ENCODE measurements at places on chromosomes 13 and 19.

- DNase-seq = peak; percentile 59
Observed at GRCh38 chr13:40665126-40666044, 1.1 kb downstream of the FOXO1 start.

DNA sequence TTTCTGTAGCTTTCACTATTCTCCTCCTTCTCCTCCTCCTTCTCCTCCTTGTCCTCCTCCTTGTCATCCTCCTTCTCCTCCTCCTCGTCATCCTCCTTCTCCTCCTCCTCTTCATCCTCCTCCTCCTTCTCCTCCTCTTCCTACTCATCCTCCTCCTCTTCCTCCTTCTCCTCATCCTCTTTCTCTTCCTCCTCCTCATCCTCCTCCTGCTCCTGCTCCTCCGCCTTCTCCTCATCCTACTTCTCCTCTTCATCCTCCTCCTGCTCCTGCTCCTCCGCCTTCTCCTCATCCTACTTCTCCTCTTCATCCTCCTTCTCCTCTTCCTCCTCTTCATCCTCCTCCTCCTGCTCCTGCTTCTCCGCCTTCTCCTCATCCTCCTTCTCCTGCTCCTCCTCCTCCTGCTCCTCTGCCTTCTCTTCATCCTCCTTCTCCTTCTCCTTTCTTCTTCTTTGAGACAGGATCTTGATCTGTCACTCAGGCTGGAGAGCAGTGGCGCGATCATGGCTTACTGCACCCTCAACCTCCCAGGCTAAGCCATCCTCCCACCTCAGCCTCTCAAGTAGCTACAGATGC lies 36.3 kb downstream of the TRPM4 start:
- DNase-seq = no peak

DNA sequence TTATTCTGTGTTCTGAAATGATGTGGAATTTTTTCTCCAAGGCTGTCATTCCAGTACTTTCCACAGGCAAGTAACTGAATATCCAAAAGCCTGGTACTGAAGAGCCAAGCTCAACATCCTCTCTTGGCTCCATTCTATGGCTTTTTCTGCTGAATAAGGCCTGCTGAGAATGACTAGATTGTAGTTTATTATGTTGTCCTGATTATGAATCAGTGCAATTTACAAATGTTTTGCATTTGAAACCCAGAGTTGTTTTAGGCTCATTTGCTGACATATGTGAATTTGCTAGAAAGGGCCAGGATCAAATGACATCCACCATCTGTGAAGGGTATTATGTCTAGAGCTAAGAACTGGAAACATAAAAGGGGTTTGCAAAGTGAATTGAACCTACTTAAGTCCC lies 596.6 kb downstream of the KCTD12 start:
- DNase-seq = no peak

DNA sequence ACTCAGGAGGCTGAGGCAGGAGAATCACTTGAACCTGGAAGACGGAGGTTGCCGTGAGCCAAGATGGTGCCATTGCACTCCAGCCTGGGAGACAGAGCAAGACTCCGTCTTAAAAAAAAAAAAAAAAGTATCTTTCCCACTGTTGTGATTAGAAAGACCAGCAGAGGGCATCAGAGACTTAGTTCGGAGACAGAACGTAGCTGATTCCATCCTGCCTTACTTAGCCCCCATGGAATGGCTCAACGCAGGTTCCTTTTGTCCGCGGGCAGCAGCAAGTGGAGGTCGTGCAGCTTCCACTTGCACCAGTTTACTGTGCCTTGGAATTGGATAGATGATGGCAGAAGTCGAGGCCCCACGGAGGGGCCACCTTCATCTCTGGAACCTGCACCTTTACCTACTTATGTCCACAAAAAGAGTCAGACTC lies 8.1 kb downstream of the TIMM29 start:
- peak; percentile 83 for DNase-seq

GRCh38 chr19:4967738-4968461 lies 1.0 kb upstream of the KDM4B start:
- peak; percentile 25 for DNase-seq

DNA sequence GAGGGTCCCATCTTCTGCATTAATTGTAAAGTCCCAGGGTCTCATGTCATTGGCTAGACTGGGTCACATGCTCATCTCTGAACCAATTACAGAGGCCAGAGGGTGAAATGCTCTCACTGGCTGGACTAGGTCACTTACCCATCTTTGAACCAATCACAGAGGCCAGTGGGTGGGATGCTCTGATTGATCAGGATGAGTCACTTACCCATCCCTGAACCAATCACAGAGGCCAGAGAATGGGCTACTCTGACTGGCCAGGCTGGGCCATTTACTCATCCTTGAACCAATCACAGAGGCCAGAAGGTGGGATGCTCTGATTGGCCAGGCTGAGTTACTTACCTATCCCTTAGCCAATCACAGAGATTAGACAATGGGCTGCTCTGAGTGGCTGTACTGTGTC lies 5.3 kb downstream of the MISP start:
- peak; percentile 31 for DNase-seq

GRCh38 chr19:44723952-44724319 lies 24.6 kb upstream of the BCL3 start:
- DNase-seq = peak; percentile 92

DNA sequence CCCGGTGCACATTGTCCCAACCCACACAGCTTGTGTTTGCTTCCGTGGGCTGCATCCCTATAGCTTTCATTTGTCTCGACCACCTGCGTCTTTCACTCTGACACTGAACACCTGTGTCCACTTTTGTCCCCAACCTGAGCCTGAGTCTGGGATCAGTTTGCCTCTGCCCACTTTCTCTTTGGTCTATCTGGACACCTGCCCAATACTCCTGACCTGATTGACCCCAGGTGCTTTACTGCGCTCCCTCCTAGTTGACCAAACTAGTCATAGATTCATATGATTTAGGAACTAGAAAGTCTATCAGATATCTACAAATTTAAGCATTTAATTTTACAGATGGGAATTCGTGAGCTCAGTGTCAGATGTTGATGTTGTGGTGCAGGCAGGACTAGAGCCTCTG lies 209.9 kb downstream of the DCT start:
- no peak for DNase-seq

- no peak for DNase-seq
Observed at GRCh38 chr19:2132731-2133490, 18.5 kb downstream of the AP3D1 start.

Measured in GM03348 (cell line).